ENCODE measurements at places on chromosomes 2 and 18.

GRCh38 chr2:159606287-159606686 is 10.1 kb downstream of the BAZ2B start:
- H3K4me3 ChIP-seq = no peak overlapping the region
- no peaks in the 10 kb centered on the region for H3K36me3 ChIP-seq
- no peaks in the 10 kb centered on the region for H3K27me3 ChIP-seq
- no peak overlapping the region for H3K27ac ChIP-seq
- H3K4me1 ChIP-seq = no peaks in the 10 kb centered on the region

DNA sequence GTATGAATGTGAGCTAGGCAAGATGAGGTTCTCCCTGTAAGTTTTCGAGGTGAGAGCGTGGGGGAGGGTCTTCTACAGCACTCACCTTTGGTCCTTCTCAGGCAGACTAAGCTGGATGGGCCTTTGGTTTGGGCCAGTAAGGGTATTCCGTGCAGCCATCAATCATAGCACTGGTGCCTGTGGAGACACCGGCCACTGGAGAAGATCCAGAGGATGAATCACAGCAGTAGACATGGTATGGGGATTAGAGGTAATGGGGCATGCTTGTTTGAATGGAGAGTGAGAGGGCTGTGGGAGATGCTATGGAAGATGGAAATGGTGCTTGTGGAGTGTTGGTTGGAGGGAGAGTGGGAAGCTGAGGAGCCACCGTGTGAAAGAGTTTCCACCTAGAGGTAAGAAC is 16.1 kb downstream of the MAPRE3 start:
- no peaks in the 10 kb centered on the region for H3K27me3 ChIP-seq
- no peaks in the 10 kb centered on the region for H3K4me1 ChIP-seq
- no peak overlapping the region for H3K4me3 ChIP-seq
- no peaks in the 10 kb centered on the region for H3K36me3 ChIP-seq
- DNase-seq = no peak

GRCh38 chr2:64145119-64145518 is 899 bp upstream of the PELI1 start:
- peaks cover 29% of the 10 kb centered on the region for H3K4me1 ChIP-seq
- H3K27ac ChIP-seq = no peak overlapping the region
- no peaks in the 10 kb centered on the region for H3K27me3 ChIP-seq
- peak overlapping the region; percentile 91 for H3K4me3 ChIP-seq
- no peak for DNase-seq

- H3K27ac ChIP-seq = no peak overlapping the region
- DNase-seq = no peak
- H3K4me1 ChIP-seq = peaks cover 2% of the 10 kb centered on the region
- no peak overlapping the region for H3K4me3 ChIP-seq
- H3K27me3 ChIP-seq = no peaks in the 10 kb centered on the region
- H3K36me3 ChIP-seq = no peaks in the 10 kb centered on the region
These were observed 481.8 kb downstream of the SPAG16 start for GRCh38 chr2:213766062-213766461.

DNA sequence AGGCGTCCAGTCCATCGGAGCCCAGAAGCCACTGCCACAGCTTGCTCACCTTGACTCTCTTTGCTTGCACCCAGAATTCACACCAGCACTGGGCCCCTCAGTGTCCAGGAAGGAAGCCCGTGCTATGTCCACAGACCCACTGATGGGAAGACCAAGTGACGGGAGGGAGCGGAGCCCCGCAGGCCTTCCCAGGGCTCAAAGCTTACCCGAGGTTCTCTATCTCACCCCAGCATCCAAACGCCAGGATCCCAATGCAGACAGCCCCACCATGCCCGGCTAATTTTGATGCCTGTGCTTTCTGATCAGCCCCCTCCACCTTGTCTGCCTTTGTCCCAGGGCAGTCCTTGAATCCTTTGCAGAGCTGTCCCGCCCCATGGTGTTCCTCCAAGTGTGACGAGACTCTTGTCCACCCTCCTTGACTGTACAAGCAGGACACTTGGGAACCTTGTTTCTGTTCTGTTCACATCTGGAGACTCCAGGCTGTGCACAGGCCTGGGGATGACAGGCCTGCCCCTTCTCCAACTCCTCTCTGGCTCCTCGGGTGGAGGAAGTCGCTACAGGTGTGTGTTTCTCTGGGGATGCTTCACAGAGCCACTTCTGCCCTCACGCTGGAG is 12.0 kb downstream of the NPPC start:
- no peak for DNase-seq
- H3K4me3 ChIP-seq = no peak overlapping the region
- H3K4me1 ChIP-seq = peaks cover 6% of the 10 kb centered on the region
- peaks cover 16% of the 10 kb centered on the region for H3K27me3 ChIP-seq
- no peak overlapping the region for H3K27ac ChIP-seq
- no peaks in the 10 kb centered on the region for H3K36me3 ChIP-seq

- H3K27ac ChIP-seq = no peak overlapping the region
- DNase-seq = no peak
- H3K27me3 ChIP-seq = no peaks in the 10 kb centered on the region
- H3K4me1 ChIP-seq = no peaks in the 10 kb centered on the region
These were observed 75.1 kb upstream of the NOL4 start for GRCh38 chr18:34299828-34300227.

DNA sequence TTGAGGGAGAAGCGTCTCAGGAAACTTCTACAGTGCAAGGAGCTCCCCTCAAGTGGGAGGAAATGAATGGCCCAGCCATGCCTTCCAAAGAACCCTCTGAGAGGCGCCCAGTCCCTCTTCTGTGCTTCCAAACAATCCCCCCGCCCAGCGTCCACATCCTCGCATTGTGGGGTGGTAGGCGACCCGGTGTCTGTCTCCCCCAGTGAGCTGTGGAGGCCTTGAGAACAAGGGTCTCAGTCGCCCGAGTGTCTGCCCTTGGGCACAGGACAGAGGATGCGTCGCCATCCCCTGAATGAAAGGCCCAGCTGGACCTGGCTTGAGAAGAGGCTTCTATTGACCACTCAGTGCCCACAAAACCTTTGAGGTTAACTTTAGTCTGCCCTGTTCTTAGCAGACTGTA is 29.7 kb downstream of the INPP5D start:
- H3K27ac ChIP-seq = peak overlapping the region; percentile 87
- no peak for DNase-seq
- H3K4me3 ChIP-seq = no peak overlapping the region
- peaks cover 69% of the 10 kb centered on the region for H3K36me3 ChIP-seq

GRCh38 chr18:34837769-34838272 is 127.7 kb downstream of the DTNA start:
- H3K27ac ChIP-seq = no peak overlapping the region
- DNase-seq = no peak
- H3K36me3 ChIP-seq = no peaks in the 10 kb centered on the region

DNA sequence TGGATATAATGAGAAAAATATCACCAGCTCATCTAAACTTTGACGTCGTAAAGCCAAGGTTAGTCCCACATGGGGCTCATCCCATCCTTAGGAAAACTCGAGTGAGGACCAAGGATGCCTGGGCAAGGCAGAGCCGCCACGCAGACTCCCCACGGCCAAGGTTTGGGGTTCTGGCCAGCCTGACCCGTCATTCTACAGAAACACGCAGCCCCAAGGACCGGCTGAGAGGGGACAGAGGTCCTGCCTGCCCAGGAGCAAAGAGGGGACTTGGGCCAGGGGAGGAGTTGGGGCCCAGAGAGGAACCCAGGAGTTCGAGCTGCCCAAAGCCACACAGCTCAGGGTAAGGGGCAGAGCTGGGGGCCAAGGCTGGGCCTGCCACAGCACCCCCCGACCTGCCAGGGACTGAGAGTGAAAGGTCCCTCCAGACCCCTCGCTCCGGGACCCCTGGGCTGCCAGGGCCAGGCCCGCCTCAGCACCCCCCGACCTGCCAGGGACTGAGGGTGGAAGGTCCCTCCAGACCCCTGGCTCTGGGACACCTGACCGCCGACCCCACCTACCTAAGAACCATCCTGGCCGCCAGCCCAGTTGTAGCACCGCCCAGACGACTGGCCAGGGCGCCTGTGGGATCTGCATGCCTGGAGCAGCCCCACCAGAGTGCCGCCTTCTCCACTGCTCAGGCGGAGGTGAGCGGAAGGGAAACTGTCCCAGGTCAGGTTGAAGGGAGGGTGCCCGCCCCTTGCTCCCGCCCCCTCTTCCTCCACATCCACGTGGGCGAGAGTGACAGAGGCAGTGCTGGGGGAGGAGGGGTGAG is at the start of gene PDCD1:
PDCD1 (minus strand) TSS at position 689 of the 811 bp plus-strand sequence; CDS start at position 633, 56 bp downstream.
- H3K27me3 ChIP-seq = peaks cover 19% of the 10 kb centered on the region
- H3K36me3 ChIP-seq = no peaks in the 10 kb centered on the region
- H3K27ac ChIP-seq = peak within 1 kb of the TSS; percentile 91
- H3K4me3 ChIP-seq = peak within 1 kb of the TSS; percentile 79
- H3K4me1 ChIP-seq = peaks cover 37% of the 10 kb centered on the region
- DNase-seq = no peak

DNA sequence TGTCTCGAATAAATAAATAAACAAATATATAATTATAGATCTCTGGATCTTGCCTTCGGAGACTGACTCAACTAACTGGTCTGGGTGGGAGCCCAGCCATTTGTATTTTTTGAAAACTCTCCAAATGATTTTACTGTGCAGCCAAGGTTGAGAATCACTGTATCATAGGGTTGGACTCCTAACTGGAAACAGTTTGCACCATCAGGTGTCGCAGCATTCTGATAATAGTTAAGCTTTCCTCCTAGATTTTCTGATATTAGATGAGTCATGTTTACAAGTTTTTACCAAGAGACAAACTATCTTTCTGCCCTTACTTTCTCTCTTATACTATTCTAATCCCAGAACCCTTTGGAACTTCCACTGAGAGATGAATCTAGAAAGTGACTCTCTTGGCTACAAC is 16.8 kb downstream of the IL37 start:
- H3K27ac ChIP-seq = no peak overlapping the region
- H3K36me3 ChIP-seq = no peaks in the 10 kb centered on the region
- H3K4me1 ChIP-seq = peaks cover 7% of the 10 kb centered on the region
- H3K4me3 ChIP-seq = no peak overlapping the region
- DNase-seq = no peak
- H3K27me3 ChIP-seq = peaks cover 9% of the 10 kb centered on the region

GRCh38 chr2:70941701-70942100 is 6.0 kb downstream of the ATP6V1B1 start:
- no peak overlapping the region for H3K27ac ChIP-seq
- DNase-seq = no peak
- H3K27me3 ChIP-seq = peaks cover 22% of the 10 kb centered on the region
- no peak overlapping the region for H3K4me3 ChIP-seq
- H3K4me1 ChIP-seq = peaks cover under 1% of the 10 kb centered on the region

DNA sequence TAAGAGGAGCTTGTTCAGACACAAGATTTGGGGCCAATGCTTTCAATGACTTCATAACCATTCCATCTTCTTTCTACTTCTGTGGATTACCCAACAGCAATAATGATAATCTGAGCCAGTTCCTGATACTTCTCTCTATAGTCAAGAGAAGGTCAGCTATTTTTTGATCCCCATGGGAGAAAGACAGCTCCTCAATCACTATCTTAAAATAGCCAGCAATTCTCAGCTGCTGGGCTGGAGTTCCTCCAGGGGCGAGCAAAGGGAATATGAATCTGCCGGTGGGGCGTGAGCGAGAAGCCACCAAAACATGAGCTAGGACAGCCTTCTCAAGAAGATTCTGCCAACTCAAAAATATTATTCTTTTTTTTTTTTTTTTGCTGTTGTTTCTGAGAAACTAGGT is at the start of gene TMEM182:
TMEM182 (plus strand) TSS at position 269 of the 400 bp plus-strand sequence. CDS start 187 bp downstream, outside the sequence.
- H3K4me1 ChIP-seq = no peaks in the 10 kb centered on the region
- no peaks in the 10 kb centered on the region for H3K27me3 ChIP-seq
- no peak for DNase-seq
- H3K27ac ChIP-seq = no peak within 1 kb of the TSS
- peaks cover 23% of the 10 kb centered on the region for H3K36me3 ChIP-seq
- no peak within 1 kb of the TSS for H3K4me3 ChIP-seq

DNA sequence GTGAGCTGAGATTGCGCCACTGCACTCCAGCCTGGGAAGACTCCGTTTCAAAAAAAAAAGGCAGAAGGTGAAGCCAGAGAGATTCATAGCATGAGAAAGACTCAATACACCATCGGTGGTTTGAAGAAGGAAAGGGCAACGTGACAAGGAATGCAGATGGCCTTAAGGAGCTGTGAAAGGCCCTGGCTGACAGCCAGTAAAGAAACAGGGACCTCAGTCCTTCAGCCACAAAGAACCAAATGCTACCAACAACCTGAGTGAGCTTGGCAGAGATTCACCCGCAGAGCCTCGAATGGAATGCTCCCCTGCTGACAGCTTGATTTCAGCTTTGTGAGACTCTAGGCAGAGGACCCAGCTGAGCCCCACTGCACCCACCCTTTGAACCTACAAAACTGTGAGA is 154.9 kb upstream of the NDUFV2 start:
- H3K27me3 ChIP-seq = no peaks in the 10 kb centered on the region
- DNase-seq = no peak
- H3K4me3 ChIP-seq = no peak overlapping the region
- H3K27ac ChIP-seq = no peak overlapping the region

- no peaks in the 10 kb centered on the region for H3K27me3 ChIP-seq
- DNase-seq = no peak
- peaks cover 92% of the 10 kb centered on the region for H3K36me3 ChIP-seq
- no peak overlapping the region for H3K4me3 ChIP-seq
These were observed 34.9 kb downstream of the PTCD3 start for GRCh38 chr2:86140969-86141392.

GRCh38 chr2:119311371-119311770 is 55.3 kb downstream of the C2orf76 start:
- no peak overlapping the region for H3K4me3 ChIP-seq
- DNase-seq = no peak
- no peaks in the 10 kb centered on the region for H3K27me3 ChIP-seq
- H3K36me3 ChIP-seq = peaks cover 4% of the 10 kb centered on the region
- no peak overlapping the region for H3K27ac ChIP-seq

DNA sequence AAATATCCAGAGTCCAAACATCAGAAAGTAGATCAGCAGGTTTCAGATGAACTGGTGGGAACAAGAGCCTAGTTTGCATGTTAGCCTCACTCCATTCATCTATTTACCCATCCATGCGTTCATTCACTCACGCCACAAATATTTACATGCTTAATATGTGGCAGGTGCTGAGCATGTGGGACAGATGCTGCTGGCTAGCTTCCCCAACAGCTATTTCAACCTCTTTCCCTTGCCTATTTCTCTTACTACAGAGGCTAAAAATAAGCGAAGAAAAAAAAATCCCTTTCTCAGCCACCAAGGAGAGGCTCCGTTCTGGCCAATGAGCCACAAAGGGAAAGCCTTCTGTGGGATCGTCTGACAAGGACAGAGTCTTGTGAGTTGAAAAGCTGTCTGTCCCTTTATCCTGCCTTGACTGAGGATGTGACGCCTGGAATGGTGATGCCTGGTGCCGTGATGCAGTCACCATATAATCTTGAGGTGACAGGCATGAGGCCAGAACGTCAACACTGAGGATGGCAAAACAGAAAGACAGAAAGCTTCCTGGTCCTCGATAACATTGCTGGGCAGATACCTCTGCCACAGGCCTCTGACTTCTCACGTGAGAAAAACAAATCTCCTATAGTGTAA is 78.2 kb downstream of the KCTD1 start:
- H3K27ac ChIP-seq = no peak overlapping the region
- peaks cover 2% of the 10 kb centered on the region for H3K4me1 ChIP-seq
- no peak for DNase-seq

DNA sequence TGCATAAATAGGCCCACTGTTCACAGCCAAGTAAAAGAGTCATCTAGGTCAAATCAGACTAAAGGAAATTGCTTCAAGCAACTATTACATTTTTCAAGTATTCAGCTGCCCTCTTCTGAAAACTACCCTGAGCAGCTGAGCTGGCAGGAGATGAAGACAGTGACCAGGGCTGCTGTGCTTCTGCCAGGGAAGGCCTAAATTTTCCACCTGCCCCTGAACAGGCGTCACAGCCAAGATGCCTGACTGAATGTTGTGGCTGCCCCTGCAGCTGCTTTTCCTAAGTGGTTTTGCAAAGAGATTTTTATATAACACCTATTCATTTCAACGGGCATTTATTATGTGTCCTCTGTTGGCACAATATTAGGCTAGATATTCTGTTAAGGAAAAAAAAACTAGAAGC is 96.7 kb upstream of the RPE start:
- no peak overlapping the region for H3K27ac ChIP-seq
- DNase-seq = no peak
- no peak overlapping the region for H3K4me3 ChIP-seq
- no peaks in the 10 kb centered on the region for H3K4me1 ChIP-seq
- no peaks in the 10 kb centered on the region for H3K36me3 ChIP-seq

All from activated B cell treated with CpG ODN at 0.5 μM for 24 hours (primary cell).